C1 segment of cervical spinal cord (tissue), 14 donors: ENCODE measurements at places on chromosomes 5 and 9.

GRCh38 chr5:1291611-1292080 is 3.2 kb downstream of the TERT start:
- no peak for DNase-seq

- peak; percentile 73 for DNase-seq
These were observed 293.9 kb downstream of the ZSWIM6 start for GRCh38 chr5:61625681-61626621.

DNA sequence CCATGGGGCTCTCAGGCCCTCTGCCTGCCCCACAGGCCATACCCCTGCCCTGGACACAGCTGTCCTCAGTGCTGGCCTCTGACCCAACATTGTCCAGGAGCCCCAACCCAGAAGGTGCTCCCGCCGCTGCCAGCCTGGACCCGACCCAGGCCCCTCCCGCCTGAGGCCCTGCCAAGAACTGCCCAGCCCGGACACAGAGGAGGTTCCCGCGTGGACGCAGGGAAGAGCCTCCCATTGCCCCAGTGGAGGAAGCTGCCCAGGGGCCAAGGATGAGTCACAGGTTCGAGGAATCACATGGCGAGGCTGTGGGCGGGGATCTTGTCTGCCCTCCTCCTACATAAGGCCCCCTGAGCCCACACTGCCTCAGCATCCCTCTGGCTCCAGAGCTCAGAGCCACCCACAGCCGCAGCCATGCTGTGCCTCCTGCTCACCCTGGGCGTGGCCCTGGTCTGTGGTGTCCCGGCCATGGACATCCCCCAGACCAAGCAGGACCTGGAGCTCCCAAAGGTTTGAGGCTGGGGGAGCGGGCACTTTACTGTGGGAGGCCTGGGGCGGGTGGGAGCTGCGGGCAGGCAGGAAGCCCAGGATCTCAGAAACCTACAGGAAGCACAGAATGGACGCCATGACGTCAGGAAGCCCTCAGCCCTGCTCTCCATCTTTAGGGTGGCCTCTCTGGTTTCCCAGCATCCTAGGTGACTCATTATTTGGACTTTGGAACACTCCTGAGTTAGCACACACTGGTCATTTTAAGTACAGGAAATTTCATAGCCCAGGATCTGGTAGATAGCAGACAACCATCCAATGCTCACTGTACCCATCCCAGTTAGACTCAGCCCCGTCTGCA is at the start of gene PAEP:
Gene PAEP (plus strand): TSS at position 366 of the 844 bp plus-strand sequence.
- no peak for DNase-seq

- no peak for DNase-seq
These were observed 6.7 kb downstream of the SUSD3 start for GRCh38 chr9:93065135-93065720.

GRCh38 chr5:160457252-160457651 is 35.6 kb downstream of the PTTG1 start:
- DNase-seq = no peak

DNA sequence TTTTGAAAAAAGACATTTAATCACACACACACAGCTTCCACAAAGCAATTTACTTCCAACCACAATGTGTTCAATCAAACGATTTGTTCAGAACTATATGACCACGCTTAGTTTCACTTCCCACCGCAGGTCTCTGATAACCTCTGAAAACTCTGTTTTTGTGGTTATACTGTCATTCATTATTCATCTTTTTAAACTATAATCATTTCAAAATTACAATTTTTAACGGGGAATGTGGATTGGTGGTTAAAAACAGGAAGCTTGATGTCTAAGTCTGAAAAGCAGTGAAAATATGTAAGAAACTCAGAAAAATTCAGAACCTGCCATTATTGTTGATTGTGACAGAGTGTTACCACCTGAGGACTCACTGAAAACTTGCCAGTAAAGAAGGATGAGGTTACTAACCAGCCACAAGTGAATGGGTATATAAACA is 12.7 kb upstream of the TMEM174 start:
- DNase-seq = no peak

DNA sequence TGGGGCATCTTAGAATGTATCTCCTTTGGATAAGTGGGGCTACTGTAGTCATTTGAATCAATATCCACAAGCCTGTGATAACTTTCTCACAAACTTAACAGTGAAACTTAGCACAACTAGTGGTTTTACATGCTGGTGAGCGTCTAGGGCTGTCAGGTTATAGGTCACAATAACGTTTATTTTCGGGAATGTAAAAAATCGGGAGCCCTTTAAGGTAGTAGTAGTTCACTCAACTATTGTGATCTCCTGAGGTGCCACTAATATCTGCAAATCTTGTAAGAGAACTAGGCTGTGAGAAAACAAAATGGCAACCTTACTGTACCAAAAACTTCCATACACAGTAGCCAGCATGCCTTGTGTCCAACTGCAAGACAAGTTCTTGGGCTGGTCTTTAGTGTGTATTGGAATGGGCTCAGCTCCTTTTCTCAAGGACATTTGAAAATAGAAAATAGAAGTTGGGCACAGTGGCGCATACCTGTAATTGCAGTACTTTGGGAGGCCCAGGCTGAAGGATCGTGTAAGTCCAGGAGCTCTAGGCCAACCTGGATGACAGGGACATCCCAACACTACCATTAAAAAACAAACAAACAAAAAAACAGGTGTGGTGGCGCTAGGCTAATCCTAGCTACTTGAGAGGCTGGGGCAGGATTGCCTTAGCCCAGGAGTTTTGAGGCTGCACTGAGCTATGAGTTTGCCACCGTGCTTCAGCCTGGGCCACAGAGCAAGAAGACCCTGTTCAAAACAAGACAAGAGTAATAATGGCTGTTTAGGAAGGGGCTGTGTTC is 5.2 kb upstream of the PKN3 start:
- DNase-seq = no peak

DNA sequence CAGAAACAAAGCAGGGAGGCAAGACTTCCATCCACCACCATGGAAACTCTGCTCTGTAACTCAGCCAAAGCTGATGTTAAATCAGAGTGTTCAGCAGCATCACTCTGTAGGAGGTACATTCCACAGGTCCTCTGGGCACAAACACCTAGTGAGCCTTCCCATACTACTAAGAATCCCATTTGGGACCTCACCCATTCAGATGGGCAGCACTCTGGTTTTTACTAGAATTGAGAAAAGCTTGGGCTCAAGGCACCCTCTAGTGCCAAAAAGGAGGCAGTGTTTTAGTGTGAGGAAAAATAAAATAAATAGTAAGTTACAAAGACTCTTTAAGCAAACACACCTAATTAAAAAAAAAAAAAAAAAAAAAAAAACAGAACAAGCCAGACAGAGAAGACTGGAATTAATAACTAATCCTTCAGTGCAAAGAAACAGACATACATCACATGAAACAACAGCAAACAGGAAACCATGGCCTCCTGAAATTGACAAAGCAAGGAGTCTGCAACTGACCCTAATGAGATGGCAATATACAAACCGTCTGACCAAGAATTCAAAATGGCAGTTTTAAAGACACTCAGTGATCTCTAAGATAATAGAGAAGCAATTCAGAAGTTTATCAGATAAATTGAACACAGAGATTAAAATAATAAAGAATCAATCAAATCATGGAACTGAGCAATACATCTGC is 159.5 kb downstream of the GNA14 start:
- no peak for DNase-seq

DNA sequence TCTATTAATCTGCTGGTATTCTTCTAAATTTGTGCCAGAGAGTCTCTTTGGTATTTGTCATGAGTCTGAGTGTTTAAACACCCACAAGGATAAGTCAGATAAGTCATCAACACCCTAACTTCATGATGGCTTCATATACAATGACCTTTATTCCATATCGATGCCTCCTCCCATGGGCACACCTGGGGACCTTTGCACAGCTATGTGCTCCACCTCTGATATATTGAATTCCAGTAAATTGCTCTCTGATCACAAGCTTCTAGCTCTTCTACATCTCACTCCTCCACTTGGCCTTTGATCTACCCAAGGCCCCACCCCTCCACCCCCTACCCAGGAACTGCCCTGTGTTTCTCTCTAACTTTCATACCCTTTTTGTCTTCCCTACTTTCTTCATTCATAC is 102.7 kb upstream of the MIER3 start:
- DNase-seq = no peak

DNA sequence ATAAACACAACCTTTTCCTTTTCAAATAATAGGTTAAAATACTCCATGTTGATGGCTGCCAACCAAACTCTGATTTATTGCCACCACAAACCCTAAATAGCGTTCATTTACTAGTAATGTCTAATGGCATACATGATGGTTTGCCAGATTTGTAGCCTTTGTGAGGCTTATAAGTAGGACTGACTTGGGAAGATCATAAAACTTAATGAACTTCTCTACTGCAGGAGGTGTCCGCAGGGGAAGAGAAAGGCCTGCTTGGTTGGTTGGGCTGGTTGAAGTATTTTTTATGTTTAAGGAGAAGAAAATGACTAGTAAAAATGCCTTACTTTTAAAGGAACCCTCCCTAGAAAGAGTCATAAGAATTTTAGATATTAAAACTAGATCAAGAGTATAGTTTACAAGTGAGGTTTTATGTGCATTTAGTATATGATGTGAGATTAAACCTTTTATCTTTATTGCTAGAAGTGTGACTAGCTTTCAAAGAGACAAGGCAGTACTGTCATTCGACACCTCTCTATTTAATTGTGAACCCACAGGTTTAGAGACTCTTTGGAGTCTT is 5.0 kb downstream of the PBX3 start:
- DNase-seq = no peak

DNA sequence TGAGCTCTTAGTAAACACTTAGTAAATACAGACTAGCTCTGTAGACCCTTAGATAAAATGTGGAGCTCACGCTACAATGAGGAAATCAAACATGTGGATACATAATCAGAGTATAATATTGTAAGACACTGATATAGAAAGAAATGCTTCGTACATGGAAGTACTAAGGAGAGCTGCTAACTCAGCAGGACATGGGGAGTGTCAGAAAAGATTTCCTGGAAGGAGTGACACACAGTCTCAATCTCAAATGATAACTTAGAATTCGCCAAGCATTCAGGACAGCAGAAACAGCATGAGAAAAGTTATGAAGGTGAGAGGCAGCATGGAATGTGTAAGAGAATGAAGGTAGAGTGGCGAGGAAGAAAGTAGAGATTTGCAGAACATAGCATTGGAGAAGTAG is 80.8 kb downstream of the ZNF622 start:
- DNase-seq = no peak

DNA sequence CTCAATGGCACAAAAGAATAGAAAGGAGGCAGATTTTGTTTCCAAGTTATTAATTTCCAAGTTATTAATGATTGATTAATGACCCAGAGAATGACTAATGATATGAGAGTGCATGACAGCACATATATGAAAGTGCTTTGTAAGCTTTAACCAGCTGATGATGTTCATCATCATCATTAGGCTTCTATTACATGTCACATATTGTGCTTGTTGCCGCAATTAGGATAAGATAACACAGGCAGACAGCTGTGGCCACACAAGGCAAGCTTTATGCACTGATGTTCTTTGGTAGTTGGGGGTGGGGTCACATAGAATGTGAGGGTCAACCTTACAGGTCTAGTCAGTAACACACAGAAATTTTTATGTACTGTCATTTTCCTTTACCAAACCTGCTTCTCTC is 219.7 kb downstream of the TRPM3 start:
- DNase-seq = no peak

GRCh38 chr9:33128570-33128969 is 38.6 kb downstream of the B4GALT1 start:
- DNase-seq = no peak

DNA sequence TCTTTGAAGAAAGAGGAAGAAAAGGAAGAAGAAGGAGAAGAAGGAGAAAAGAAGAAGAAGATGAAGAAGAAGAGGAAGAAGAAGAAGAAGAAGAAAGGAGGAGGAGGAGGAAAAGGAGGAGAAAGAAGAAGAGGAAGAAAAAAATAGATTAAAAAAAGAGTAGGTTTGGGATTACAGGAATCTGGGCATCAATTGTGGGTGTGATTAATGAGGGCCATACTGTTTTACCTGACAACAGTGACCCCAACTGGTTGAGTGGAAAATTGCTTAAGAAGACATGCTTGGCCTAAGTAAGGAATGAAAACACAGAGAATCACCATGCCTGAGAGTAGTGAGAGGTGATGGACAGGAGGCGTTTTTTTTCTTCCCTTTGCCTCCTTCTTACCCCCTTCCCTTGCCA is 114.6 kb downstream of the FAM170A start:
- no peak for DNase-seq

DNA sequence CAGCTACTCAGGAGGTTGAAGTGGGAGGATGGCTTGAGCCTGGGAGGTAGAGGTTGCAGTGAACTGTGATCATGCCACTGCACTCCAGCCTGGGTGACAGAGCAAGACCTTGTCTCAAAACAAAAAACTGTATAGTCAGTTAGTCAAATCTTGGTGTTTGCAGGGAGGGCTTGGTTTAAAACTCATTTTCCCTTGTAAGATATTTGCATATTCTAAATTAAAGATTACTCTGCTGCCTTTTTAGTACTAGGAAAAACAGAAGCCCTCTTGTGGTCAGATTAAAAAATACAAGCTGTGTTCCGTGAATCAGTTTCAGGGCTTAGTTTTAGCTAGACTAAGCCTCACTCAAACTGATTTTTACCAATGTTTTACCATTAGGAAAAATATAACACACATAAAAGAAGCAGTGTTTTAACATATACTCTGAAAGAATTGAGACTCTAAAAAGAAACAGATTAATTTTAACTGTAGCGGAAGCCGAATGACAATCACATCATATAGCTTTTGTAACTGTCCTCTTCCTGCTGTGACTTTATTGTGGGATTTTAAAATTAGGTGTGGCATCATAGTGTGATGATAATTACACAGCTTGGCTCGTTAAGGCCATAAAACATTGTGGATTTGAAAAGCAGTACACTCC is 84.9 kb upstream of the BASP1 start:
- no peak for DNase-seq

- no peak for DNase-seq
These were observed 53.1 kb upstream of the NREP start for GRCh38 chr5:111810112-111810511.

- no peak for DNase-seq
These were observed 1093.9 kb upstream of the CDH6 start for GRCh38 chr5:30099634-30100033.

DNA sequence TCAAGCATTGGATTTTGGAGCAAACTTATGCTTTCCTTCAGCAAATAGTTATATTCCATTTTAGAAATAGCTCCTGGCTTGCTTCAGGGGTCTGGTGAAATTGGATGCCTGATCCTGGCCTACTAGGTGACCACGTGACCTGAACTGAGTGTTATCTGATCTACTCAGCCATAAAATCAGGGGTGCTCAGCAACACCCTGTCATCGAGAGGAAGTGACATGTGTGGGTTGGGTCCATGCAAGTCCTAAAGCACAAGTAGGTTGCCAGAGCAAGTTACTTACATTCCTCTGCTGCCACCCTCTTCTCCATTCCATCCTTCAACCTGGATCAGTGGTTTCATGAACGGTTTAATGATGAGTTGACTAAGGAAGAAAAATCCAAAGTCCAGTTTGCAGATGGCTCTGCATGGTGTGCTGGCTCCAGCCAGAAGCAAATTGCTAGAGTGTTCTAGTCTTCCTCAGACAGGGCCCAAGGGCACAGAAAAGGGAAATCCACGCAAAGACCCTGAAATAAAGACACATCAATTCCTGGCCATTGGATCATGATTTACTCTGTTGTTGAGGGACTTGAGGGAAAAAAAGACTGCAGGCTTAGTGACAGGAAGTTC is 2.8 kb upstream of the FAM193B start:
- no peak for DNase-seq
